ENCODE measurements at places on chromosomes 3 and 15.

GRCh38 chr3:57986261-57986660 is 22.0 kb upstream of the FLNB start:
- no peak for DNase-seq

DNA sequence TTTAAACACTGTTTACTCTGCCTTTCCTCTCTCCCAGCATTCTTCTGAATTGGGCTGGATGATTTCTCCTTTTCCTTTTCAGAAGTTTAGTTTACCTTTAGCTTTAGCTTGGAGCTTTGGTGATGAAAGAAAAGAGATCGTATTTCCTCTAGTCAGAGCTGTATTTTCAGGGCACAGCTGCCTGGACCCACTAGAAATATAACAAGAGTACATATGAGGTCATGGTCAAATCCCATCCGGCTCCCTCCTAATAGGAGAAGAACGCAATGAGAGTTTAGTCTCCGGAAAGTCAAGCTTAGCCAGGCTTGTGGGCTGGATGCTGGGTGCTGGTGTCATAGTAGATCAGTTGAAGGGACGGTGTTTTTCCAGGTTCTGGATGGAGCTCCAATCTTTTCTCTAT is 177.1 kb upstream of the PFN2 start:
- DNase-seq: no peak

DNA sequence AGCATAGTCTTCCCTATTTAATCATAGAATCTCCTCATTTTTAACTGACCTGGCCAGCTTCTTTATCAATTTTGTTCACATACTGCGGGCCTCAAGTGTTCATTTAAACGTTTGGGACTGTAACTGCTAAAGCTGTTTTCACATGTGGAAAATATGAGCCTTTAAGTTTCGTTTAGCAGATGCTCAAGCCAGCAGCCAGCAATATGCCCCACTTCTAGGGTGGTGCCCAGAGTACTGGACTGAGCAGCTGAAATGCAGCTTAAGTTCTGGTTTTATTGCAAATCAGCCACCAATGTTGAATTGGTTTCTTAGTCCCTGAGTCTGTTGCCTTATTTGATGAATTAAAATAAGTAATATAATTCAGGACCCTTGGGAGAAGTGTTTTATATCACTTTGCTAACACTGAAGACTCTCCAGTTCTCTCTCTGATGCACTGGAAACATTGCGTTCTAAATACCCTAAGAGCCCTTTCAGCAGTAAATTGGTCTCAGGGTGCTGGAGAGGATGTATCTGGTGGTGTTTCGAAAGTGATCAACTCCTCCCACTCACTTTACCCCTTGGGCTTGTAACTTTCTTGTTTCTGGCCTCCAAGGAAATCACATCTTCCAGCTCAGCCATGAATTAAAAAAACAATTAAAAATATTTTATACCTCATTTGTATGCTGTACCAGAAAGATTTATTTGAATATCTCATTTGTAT is 61.7 kb downstream of the B3GALNT1 start:
- no peak for DNase-seq

DNA sequence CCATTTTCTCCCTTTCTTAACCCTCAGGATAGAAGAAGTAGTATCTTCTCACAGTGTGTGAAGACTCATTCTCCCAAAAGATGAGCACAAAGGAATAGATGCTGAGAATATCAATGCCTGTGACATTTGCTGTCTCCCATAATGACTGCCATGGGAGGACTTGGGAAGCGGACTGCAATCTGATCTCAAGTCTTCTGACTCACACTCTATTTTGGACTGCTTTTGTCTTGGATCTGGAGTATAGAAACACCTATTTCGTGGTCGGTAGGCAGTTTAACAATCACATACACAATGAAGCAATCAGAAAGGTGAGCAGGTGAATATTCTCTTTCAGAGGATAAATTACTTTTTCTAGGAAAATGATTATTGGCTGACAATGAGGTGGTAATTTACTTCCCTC is 852.0 kb downstream of the FHIT start:
- DNase-seq: no peak

DNA sequence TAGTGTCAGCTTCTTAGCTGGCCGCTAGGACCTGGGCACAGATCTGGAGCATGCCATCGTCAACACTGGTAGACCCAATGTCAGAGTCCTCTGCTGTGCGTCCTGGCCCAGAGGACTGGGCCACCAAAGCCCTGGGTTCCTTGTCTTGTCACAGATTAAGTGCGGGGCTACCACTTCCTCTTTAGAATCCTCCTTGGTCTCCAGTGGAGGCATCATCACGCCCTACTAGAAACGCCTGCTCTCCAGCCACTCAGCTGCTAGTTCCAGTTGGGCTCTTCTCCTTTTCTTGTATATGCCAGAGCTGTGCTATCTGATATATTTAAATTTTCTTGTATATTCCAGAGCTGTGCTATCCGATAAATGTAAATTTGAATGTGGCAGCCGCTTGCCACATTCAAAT is 11.2 kb downstream of the PPCDC start:
- no peak for DNase-seq

DNA sequence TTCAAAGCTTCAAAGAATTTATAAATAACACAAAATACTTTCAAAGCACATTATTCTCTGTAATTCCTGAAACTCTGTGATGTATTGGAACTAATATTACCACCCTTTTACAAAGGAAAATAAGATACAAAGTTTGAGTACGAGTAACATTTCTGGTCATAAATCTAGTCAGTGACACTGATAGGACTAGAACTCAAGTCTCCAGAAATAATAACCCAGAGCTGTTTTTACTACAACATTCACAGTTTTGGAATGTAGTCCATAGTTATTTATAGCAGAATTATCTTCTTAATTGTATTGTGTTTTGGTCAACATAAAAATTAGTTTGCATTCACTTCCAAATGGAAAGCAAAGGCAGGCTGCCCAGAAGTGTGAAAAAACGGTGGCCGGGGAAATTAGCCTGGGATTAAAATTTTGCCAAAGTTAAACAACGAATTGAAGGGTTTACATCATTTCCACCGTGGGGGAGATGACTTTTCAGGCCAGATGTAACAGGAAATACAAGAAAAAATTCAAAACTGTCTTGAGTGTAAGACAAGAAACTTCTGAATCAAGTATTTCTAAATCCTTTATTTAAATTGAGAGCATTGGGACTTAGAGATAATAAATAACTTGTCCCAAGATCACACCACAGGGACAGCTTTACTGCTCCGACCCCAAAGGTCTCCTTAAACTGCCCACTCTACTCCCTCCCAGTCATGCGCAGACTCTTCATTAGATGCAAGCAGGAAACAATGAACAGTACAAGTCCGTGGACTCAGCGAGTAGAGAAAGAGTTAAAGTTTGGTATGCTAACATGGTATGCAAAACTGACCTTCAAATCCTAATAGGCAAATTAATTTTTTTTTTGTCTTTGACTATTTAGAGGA is 74.3 kb upstream of the VGLL4 start:
- DNase-seq: no peak

GRCh38 chr3:189172668-189173419 is 1.1 kb downstream of the TPRG1 start:
- no peak for DNase-seq

DNA sequence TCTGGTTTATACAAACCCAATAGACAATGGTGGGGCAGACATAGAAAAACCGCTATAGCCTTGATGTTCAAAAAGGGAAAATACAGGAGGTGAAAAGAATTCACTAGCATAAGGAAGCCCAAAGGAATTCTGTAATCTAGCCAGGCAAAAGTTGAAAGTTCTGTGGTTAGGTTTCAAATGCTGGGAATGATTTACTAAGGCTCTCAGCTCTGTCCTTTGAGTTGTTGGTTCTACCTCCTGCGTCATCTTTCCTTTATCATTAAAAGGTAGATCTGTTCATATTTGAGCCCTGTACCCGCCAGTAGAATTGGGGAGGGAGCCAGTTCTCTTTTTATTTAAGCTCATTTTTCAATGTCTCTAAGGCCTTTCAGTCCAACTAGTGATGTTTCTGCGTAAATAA is 866.5 kb downstream of the IGSF11 start:
- no peak for DNase-seq

DNA sequence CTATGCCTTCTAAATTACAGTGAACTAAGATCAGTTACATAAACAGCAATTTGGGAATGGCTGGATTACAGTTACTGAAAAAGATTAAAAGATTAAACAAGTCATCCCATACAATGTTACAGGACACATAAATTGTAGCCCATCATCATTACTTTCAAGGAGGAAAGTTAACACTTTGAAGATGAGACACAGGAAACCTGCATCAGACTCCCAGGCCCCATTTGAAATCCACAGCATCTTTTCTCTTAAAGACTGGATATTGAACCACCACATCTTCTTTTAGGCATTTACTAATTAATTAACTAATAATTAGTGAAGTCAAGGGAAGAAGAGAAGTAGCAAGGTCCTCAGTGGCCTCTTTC is 170.2 kb downstream of the PLCL2 start:
- DNase-seq: no peak

DNA sequence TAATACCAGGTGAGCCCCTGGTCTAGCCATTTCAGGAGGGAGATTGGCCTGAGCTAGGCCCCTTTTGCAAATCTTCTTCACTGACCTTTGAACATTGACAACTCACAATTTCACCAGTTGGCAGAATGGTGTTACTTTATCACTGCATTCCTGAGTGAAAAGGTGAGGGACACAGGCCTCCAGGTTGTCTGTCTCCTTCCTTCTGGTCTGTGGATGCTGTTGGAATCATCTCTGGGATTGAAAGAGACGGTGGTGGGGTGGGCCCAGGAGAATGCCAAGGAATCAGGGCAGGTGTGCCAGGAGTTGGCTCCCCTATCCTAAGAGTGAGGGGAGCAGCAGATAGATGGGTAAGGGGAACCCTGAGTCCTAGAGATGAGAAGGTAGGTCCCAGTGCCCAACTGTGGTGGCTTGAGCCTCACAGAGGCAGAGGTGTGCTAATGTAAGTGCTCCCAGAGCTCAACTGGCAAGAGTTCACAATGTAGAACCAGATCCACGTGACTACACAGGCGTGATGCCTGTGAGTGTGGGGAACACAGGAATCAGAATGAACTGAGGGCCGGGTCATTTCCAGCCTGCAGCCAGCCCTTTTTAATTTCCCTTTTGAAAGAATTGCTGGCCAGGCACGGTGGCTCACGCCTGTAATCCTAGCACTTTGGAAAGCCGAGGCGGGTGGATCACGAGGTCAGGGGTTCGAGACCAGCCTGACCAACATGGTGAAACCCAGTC is 11.2 kb downstream of the C3orf62 start:
- DNase-seq: no peak

- DNase-seq: no peak
These were observed 68.0 kb downstream of the GMPS start for GRCh38 chr3:155938409-155938808.

- DNase-seq: no peak
These were observed 480.1 kb downstream of the FOXP1 start for GRCh38 chr3:71103430-71103921.

DNA sequence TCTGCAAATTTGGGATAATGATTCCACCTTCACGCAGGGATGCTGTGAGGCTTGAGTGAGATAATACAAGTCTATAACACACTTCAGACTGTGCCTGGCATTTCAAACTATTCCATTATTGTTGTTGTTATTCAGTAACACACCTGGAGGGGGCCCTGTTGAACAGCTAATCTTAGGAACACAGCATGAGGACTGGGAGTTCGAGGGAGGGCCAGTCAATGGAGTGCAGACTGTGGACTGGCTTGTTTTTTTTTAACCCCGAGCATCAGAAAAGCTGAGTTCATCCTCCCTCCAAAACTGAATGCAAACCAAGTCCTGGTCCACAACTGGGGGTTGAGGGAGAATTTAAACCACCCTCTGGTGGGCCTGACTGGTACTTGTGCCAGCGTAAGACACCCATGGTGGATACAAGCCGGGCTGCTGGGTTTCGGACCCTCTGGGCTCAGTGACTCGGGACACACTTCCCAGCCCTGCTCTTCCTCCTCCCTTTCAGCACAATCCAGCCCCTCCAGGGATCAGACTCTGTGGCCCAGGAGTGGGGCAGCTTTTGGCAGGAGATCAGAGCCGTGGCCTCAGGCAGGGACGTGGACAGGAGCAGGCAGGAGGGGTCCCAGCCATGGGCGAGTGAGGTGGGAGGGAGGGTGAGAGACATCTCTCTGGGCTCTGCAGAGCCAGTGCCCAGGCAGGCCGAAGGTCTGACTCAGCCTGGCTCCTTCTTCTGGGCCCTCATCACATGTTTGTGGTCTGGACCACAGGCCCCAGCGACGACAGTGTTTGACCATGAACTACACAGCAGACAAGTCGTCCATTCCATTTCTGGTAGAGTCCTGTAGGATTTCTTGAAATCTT is 36.3 kb upstream of the MEX3B start:
- DNase-seq: no peak

GRCh38 chr3:126679831-126680666 is 24.0 kb upstream of the CHCHD6 start:
- no peak for DNase-seq

GRCh38 chr3:113409676-113410075 is 31.6 kb downstream of the CFAP44 start:
- no peak for DNase-seq

DNA sequence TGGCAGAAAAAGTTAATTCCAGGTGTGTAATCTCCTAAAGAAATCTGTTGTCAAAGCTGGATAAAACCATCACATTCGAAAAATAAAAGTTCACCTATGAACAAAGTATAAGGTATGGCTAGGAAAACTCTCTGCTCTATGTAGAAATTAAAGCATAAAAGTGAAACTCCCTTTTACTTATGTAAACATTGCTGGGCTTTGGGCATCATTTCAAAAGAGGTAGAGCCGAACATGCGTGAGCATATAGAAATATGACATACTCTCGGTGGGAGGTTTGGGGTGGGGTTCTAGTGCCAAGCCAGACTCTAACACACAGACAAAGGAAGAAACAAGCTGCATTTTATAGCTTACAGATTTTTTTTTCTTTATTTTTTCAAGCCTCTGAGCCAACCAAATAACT is 306.8 kb upstream of the ATP11B start:
- no peak for DNase-seq

DNA sequence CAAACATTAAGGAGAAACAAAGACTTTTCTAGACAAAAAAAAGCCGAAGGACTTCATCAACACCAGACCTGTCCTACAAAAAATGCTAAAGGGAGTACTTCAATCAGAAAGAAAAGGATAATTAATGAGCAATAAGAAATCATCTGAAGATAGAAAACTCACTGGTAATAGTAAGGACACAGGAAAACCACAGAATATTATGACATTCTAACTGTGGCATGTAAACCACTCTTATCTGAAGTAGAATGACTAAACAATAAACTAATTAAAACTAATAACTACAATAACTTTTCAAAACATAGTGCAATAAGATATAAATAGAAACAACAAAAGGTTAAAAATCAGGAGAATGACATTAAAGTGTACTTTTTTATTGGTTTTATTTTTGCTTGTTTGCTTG is 584.5 kb upstream of the CCDC54 start:
- no peak for DNase-seq
